ENCODE measurements at places on chromosomes 1 and 21. TPM values are rescaled to one million over a fixed set of nuclear protein-coding genes. Genes with fewer than 3 reads are reported as not detected.
A peak's percentile ranks its signal among the peaks of the same experiment; 100 is the strongest.

ARHGEF10L gene
- 73.8 TPM for total RNA-seq

- no peaks in the 10 kb centered on the region for H3K4me1 ChIP-seq
- H3K4me3 ChIP-seq: no peak overlapping the region
- peaks cover 15% of the 10 kb centered on the region for H3K36me3 ChIP-seq
- no peak for DNase-seq
- no peaks in the 10 kb centered on the region for H3K27me3 ChIP-seq
- H3K27ac ChIP-seq: no peak overlapping the region
Measured at GRCh38 chr1:109582021-109582420, 33.6 kb downstream of the GNAI3 start.

GRCh38 chr1:6962996-6963911 is 178.0 kb downstream of the CAMTA1 start:
- peak; percentile 6 for DNase-seq
- no peak overlapping the region for H3K27ac ChIP-seq
- H3K27me3 ChIP-seq: no peaks in the 10 kb centered on the region
- H3K36me3 ChIP-seq: no peaks in the 10 kb centered on the region
- no peak overlapping the region for H3K4me3 ChIP-seq

- no peaks in the 10 kb centered on the region for H3K4me1 ChIP-seq
- no peaks in the 10 kb centered on the region for H3K36me3 ChIP-seq
- H3K4me3 ChIP-seq: no peak overlapping the region
- H3K27ac ChIP-seq: no peak overlapping the region
Measured at GRCh38 chr1:111873460-111874030, 115.9 kb downstream of the KCND3 start.

KIAA0319L gene
- 60.3 TPM for total RNA-seq

RCSD1 gene
- 11.6 TPM for total RNA-seq

- H3K4me3 ChIP-seq: no peak overlapping the region
- no peak for DNase-seq
- no peaks in the 10 kb centered on the region for H3K36me3 ChIP-seq
- H3K27ac ChIP-seq: no peak overlapping the region
Measured at GRCh38 chr1:61259379-61260148, 177.2 kb downstream of the NFIA start.

- no peaks in the 10 kb centered on the region for H3K36me3 ChIP-seq
- H3K27me3 ChIP-seq: no peaks in the 10 kb centered on the region
- DNase-seq: no peak
- H3K4me1 ChIP-seq: no peaks in the 10 kb centered on the region
Measured at GRCh38 chr1:65703853-65704252, 88.8 kb upstream of the PDE4B start.

- no peak overlapping the region for H3K27ac ChIP-seq
- DNase-seq: no peak
- H3K4me3 ChIP-seq: no peak overlapping the region
- H3K27me3 ChIP-seq: peaks cover 49% of the 10 kb centered on the region
Measured at GRCh38 chr1:20339811-20340457, 49.3 kb downstream of the VWA5B1 start.

- no peaks in the 10 kb centered on the region for H3K4me1 ChIP-seq
- DNase-seq: no peak
- no peaks in the 10 kb centered on the region for H3K36me3 ChIP-seq
- no peak overlapping the region for H3K4me3 ChIP-seq
- H3K27ac ChIP-seq: no peak overlapping the region
- H3K27me3 ChIP-seq: no peaks in the 10 kb centered on the region
Measured at GRCh38 chr21:26583769-26584168, 10.7 kb upstream of the CYYR1 start.

RAP1GAP gene
- 5.1 TPM for total RNA-seq

- peaks cover 49% of the 10 kb centered on the region for H3K36me3 ChIP-seq
- no peak for DNase-seq
- no peak overlapping the region for H3K27ac ChIP-seq
- H3K4me3 ChIP-seq: no peak overlapping the region
Measured at GRCh38 chr1:8493916-8494540, 176.1 kb downstream of the SLC45A1 start.

DNA sequence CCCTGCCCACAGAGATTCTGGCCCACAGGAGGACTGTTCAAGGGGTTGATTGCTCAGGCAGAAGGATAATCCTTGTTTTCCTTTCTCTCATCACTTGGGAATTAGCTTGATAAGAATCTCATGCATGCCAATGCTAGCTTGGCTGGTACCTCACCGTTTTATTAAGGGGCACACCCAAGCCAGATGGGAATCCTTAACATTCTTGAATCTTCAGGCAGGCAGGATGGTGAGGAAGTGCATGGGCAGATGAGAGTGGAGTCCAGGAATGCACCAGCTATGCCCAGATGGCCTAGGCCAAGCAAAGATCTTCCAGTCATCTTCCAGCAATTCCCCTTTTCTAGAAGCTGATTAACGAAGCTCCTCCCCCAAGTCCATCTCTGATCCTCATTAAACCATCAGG is 4.1 kb upstream of the LCE7A start:
- no peaks in the 10 kb centered on the region for H3K36me3 ChIP-seq
- H3K27ac ChIP-seq: no peak overlapping the region
- no peaks in the 10 kb centered on the region for H3K4me1 ChIP-seq
- no peak overlapping the region for H3K4me3 ChIP-seq
- H3K27me3 ChIP-seq: no peaks in the 10 kb centered on the region

DNA sequence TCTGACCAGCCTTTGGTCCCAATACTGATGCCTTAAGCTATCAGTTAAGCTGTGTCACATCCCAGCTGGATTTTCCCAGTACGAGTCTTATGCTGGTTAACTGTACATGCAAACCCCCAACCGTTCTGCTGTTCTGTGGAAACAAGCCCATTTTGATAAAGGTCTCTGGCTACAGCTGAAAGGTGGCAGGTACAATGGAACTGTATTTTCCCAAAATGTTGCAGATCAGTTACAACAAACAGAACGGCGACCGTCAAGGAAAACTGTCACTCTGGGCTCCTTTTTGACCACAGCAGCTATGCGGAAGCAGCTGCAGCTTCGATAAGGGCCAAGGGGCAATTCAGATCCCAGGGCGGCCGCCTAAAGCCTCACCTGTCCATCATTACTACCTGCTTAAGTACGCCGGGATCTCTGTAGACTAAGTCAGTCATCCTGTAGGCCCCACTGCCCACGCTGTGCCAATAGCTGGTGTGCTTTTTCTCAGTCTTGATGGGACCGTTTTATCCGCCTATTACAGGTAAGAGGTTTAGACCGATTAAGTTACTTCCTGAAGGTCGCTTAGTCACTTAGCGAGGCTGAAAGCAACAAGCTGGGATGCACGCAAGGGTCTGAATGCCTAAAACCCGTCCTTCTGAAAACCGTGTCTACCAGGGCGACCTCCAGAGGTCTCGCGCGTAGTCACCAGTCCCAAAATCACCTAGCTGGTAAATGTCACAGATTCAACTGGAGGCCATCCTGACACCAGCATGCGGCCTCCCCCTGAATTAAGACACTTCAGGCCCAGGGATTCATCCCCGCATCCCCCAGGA is 11.1 kb upstream of the RAB42 start:
- H3K36me3 ChIP-seq: no peaks in the 10 kb centered on the region
- peak overlapping the region; percentile 97 for H3K4me3 ChIP-seq
- peaks cover 35% of the 10 kb centered on the region for H3K4me1 ChIP-seq
- H3K27ac ChIP-seq: peak overlapping the region; percentile 24
- no peak for DNase-seq
- no peaks in the 10 kb centered on the region for H3K27me3 ChIP-seq

GRCh38 chr1:153800516-153800915 is 25.3 kb downstream of the SLC27A3 start:
- H3K27ac ChIP-seq: no peak overlapping the region
- no peak overlapping the region for H3K4me3 ChIP-seq
- peaks cover 3% of the 10 kb centered on the region for H3K4me1 ChIP-seq
- H3K27me3 ChIP-seq: no peaks in the 10 kb centered on the region

DNA sequence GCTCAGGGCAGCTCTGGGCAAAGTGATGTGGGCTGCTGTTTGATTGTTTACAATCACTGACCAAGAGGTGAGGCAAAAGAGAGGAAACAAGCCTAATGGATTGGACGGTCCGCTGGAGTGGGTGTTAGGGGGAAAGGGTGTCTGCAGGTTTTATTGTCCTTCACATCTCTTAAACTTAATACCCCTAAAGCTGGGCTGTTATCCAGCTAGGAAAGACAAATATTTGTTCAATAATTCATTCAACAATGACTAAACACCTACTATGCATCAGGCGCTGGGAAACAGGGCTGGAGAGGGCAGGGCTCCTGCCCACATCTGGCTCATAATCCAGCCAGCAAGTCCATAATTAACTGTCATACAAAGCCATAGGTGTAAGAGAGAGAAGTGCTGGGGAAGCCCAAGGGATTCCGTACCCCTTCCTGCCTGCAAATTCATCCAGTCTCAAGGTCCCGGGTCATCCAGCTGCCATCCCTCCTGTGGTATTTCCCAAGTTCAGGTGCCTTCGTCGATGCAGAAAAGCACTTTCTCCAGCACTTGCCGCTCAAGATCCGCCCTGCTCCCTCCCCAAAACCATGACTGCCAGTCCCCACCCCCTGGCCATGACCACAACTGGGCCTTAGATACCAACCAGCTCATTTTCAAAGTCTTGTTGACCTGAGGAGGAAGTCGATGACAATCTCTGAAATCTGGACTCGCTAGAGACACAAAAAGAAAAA is 10.7 kb downstream of the TMEM63A start:
- H3K27ac ChIP-seq: no peak overlapping the region
- H3K27me3 ChIP-seq: no peaks in the 10 kb centered on the region
- no peak overlapping the region for H3K4me3 ChIP-seq
- peaks cover 3% of the 10 kb centered on the region for H3K4me1 ChIP-seq
- DNase-seq: no peak
- peaks cover 97% of the 10 kb centered on the region for H3K36me3 ChIP-seq

OR2L13 gene
- total RNA-seq: not detected

GRCh38 chr1:19336543-19336942 is 24.4 kb downstream of the SLC66A1 start:
- H3K27me3 ChIP-seq: no peaks in the 10 kb centered on the region
- DNase-seq: no peak
- no peaks in the 10 kb centered on the region for H3K4me1 ChIP-seq

CFHR1 gene
- total RNA-seq: not detected

GRCh38 chr1:229148743-229149142 is 122.2 kb upstream of the RAB4A start:
- H3K4me1 ChIP-seq: no peaks in the 10 kb centered on the region
- H3K36me3 ChIP-seq: no peaks in the 10 kb centered on the region
- DNase-seq: no peak
- no peak overlapping the region for H3K27ac ChIP-seq
- H3K27me3 ChIP-seq: no peaks in the 10 kb centered on the region
- H3K4me3 ChIP-seq: no peak overlapping the region

DNA sequence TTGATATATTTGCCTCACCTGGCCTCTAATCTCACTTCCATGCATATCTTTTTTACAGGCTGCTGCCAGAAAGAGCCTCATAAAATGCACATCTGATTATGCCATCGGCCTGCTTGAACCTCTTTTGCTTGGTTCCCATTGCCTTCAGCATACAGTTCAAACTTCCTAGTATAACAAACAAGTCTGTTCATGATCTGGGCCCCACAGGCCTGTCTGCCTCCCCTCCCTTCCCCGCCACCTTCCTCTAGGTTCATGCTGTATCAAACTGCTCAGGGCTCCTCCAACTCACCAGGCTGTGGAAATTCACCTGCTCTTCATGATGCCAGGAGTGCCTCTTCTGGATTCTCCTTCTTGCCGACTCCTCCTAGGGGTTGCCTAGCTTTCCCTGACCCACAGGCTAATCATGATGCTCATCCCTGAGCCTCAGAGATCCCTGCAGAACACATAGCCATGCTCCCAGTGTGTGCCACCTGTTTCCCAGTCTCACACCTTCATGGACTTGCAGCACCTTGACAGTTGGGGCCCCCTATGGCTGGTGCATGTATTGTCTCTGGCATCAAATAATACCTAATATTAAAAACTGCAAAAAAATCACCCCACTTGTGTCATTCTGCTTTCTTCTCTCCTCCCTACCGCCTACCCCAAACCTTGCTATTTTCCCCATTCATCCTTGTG is 33.7 kb upstream of the CD2 start:
- no peak overlapping the region for H3K27ac ChIP-seq
- no peaks in the 10 kb centered on the region for H3K4me1 ChIP-seq
- H3K27me3 ChIP-seq: no peaks in the 10 kb centered on the region
- no peak for DNase-seq
- no peaks in the 10 kb centered on the region for H3K36me3 ChIP-seq
- H3K4me3 ChIP-seq: no peak overlapping the region

MROH9 gene
- total RNA-seq: 3.9 TPM

GRCh38 chr21:41616031-41616591 is 108.2 kb upstream of the TMPRSS2 start:
- H3K4me3 ChIP-seq: no peak overlapping the region
- H3K27me3 ChIP-seq: no peaks in the 10 kb centered on the region
- H3K4me1 ChIP-seq: peaks cover 8% of the 10 kb centered on the region
- no peak for DNase-seq

OVAAL gene
- total RNA-seq: not detected

TMEM52 gene
- not detected for total RNA-seq

GRCh38 chr1:172929006-172929405 is 121.7 kb downstream of the TNFSF18 start:
- no peaks in the 10 kb centered on the region for H3K27me3 ChIP-seq
- no peak overlapping the region for H3K4me3 ChIP-seq

- H3K4me1 ChIP-seq: no peaks in the 10 kb centered on the region
- H3K27me3 ChIP-seq: no peaks in the 10 kb centered on the region
- H3K27ac ChIP-seq: no peak overlapping the region
- no peak overlapping the region for H3K4me3 ChIP-seq
- no peaks in the 10 kb centered on the region for H3K36me3 ChIP-seq
Measured at GRCh38 chr1:247487057-247487456, 29.2 kb upstream of the OR2B11 start.

GRCh38 chr21:43271452-43272020 is 102.7 kb downstream of the CRYAA start:
- H3K36me3 ChIP-seq: no peaks in the 10 kb centered on the region
- H3K4me1 ChIP-seq: peaks cover 36% of the 10 kb centered on the region
- no peak for DNase-seq
- H3K27ac ChIP-seq: no peak overlapping the region
- no peak overlapping the region for H3K4me3 ChIP-seq

DNA sequence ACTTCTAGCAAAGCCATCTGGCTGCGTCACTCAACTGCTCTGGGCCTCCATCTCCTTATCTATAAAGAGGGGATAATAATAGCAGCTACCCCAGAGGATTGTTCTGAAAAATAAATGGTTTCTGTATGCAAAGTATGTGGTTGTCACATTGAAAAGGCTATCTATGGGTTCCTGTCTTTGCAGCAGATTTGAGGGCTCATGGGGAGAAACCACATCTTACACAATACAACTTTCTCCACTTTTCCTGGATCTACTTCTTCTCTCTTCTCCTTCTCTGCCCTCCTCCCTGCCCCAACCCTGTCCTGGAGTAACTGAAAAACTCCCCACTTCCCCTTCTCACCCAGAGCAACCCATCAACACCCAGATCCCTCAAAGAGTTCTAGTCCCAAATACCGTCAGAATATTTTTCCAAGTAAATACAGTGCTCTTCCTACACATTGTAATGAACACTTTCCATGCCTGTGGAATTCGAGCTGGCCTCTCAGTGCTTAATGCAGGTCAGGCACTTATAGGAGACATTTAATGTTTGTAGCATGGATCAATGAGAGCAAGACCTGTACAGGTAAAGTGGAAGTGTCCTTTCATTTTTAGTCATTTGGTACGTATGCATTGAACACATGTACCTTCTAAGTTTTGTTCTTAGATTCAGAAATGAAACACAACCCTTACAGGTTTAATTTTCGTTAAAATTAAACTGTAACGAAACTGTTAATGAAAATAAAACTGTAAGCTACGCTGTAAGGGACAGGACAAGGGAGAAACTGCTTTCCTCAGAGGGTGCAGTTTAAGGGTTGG is 131.9 kb downstream of the AK5 start:
- no peaks in the 10 kb centered on the region for H3K27me3 ChIP-seq
- H3K4me1 ChIP-seq: no peaks in the 10 kb centered on the region
- H3K36me3 ChIP-seq: no peaks in the 10 kb centered on the region
- H3K4me3 ChIP-seq: no peak overlapping the region

ADGRB2 gene
- 5.9 TPM for total RNA-seq
